Psoas muscle (tissue), 8 donors: ENCODE measurements at places on chromosomes 5 and 9.

- no peaks in the 10 kb centered on the region for H3K36me3 ChIP-seq
- no peak for DNase-seq
- no peak overlapping the region for H3K27ac ChIP-seq
These were observed 1027.3 kb upstream of the CDH9 start for GRCh38 chr5:28065656-28066055.

- H3K36me3 ChIP-seq: no peaks in the 10 kb centered on the region
- H3K4me3 ChIP-seq: no peak overlapping the region
- H3K27ac ChIP-seq: no peak overlapping the region
- no peak for DNase-seq
These were observed 455.3 kb downstream of the DMRT2 start for GRCh38 chr9:1505489-1505888.

DNA sequence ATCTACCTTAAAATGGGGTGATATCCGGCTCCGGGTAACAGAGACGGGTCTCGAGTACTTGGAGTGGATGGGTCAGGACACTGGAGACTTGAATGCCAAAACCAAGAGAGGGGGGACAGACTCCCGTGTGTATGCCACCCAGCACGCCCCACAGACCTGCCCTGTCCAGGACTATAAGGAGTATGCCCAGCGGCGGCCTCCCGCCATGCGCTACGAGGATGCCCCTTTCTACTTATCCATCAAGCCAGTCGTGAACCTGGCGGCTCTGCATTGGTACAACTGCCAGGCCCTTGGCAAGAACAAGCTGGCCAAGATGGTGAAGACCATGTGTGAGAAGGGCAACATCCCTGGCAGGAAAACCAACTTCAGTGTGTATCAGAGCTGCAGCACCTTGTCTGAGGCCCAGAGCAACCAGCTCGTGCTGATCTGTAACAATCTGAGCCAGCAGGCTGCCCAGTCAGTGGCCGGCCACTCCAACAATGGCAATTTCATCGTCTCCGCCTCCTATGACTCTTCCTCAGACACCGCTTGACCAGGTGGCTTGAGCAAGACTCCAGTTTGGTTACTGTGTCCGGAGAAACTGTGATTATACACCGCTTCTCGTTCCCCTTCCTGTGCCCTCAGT lies 99.4 kb downstream of the INIP start:
- no peak overlapping the region for H3K4me3 ChIP-seq
- H3K4me1 ChIP-seq: no peaks in the 10 kb centered on the region
- no peaks in the 10 kb centered on the region for H3K36me3 ChIP-seq

DNA sequence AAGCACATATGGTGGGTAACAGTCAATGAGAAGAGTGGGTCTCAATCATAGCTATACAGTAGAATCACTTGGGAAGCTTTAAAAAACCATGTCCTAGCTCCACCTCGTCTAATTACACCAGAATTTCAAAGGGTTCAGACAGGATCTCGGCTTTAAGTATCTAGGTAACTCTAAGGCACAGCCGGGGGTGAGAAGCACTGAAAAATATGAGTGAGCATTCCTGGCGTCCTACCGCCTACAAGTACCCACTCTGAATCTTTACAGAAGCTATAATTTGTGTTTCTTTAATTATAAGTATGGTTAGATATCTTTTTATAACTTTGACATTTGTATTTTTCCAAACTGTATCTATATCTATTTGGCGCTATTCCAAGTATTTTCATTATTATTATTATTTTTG lies 16.1 kb downstream of the PAIP1 start:
- no peak overlapping the region for H3K27ac ChIP-seq
- H3K27me3 ChIP-seq: no peaks in the 10 kb centered on the region
- no peak for DNase-seq
- peaks cover 95% of the 10 kb centered on the region for H3K36me3 ChIP-seq

DNA sequence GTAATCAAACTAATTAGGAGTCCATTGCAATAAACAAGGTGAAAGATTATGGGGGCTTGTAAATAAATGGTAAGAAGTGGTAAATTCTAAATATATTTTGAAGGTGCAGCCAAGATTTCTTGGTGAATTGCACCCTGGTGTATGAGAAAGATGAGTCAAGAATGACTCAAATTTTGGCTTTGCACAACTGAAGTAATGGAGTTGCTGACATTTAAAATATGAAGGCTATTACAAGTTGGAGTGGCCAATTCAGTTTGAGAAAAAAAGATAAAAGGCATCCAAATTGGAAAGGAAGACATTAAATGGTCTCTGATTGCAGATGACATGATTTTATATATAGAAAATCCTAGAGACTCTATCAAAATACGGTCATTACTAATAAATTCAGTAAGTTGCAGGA lies 2330.6 kb downstream of the MAT2B start:
- no peaks in the 10 kb centered on the region for H3K4me1 ChIP-seq
- H3K27ac ChIP-seq: no peak overlapping the region

GRCh38 chr5:139847790-139848507 lies 52.3 kb downstream of the PSD2 start:
- no peaks in the 10 kb centered on the region for H3K27me3 ChIP-seq
- peaks cover 4% of the 10 kb centered on the region for H3K4me1 ChIP-seq
- no peaks in the 10 kb centered on the region for H3K36me3 ChIP-seq
- peak; percentile 65 for DNase-seq

- no peaks in the 10 kb centered on the region for H3K27me3 ChIP-seq
- no peak overlapping the region for H3K4me3 ChIP-seq
- DNase-seq: no peak
These were observed 615.2 kb downstream of the PTPRD start for GRCh38 chr9:9997585-9997984.

GRCh38 chr9:134538856-134539566 lies 102.6 kb upstream of the COL5A1 start:
- no peak overlapping the region for H3K4me3 ChIP-seq
- peaks cover 41% of the 10 kb centered on the region for H3K27me3 ChIP-seq
- no peaks in the 10 kb centered on the region for H3K36me3 ChIP-seq
- no peaks in the 10 kb centered on the region for H3K4me1 ChIP-seq
- no peak for DNase-seq

- H3K27ac ChIP-seq: no peak overlapping the region
- no peaks in the 10 kb centered on the region for H3K27me3 ChIP-seq
- DNase-seq: peak; percentile 34
- H3K4me3 ChIP-seq: no peak overlapping the region
- H3K36me3 ChIP-seq: no peaks in the 10 kb centered on the region
These were observed 51.8 kb downstream of the DUSP1 start for GRCh38 chr5:172719211-172719610.

- no peaks in the 10 kb centered on the region for H3K4me1 ChIP-seq
- no peaks in the 10 kb centered on the region for H3K36me3 ChIP-seq
- H3K27me3 ChIP-seq: no peaks in the 10 kb centered on the region
- H3K4me3 ChIP-seq: no peak overlapping the region
These were observed 292.9 kb downstream of the CD180 start for GRCh38 chr5:66903709-66904108.

- no peak overlapping the region for H3K27ac ChIP-seq
- no peak for DNase-seq
- no peak overlapping the region for H3K4me3 ChIP-seq
- H3K4me1 ChIP-seq: no peaks in the 10 kb centered on the region
- no peaks in the 10 kb centered on the region for H3K27me3 ChIP-seq
- no peaks in the 10 kb centered on the region for H3K36me3 ChIP-seq
These were observed 24.6 kb downstream of the EDIL3 start for GRCh38 chr5:84360056-84360455.

DNA sequence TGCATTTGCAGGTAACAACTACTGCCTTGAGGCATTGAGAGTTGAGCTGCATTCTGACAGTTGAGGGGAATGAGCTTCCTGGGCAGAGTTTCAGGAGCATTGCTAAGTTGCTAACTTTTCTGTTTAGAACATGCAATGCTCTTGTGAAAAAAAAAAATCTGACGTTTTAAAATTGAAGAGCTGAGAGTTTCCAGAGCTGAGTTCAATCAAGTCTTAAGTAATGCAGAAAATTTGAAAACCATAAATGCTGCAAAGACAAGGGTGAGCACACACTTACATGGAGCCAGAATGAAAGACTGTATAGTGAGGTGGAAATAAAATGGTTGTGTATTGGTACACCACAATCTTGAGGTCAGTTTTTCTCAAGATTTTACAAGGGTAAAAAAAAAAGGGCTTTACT lies 166.0 kb downstream of the GABRB2 start:
- H3K36me3 ChIP-seq: no peaks in the 10 kb centered on the region
- no peaks in the 10 kb centered on the region for H3K27me3 ChIP-seq
- no peaks in the 10 kb centered on the region for H3K4me1 ChIP-seq
- H3K27ac ChIP-seq: no peak overlapping the region

- no peak for DNase-seq
- H3K27me3 ChIP-seq: no peaks in the 10 kb centered on the region
- no peaks in the 10 kb centered on the region for H3K36me3 ChIP-seq
- H3K27ac ChIP-seq: peak overlapping the region; percentile 49
These were observed 79.1 kb downstream of the AOPEP start for GRCh38 chr9:94805585-94805984.

GRCh38 chr5:164652276-164652660 lies 1146.8 kb downstream of the MAT2B start:
- no peaks in the 10 kb centered on the region for H3K27me3 ChIP-seq
- no peak for DNase-seq
- H3K4me3 ChIP-seq: no peak overlapping the region
- H3K36me3 ChIP-seq: no peaks in the 10 kb centered on the region
- H3K27ac ChIP-seq: no peak overlapping the region
- H3K4me1 ChIP-seq: no peaks in the 10 kb centered on the region

DNA sequence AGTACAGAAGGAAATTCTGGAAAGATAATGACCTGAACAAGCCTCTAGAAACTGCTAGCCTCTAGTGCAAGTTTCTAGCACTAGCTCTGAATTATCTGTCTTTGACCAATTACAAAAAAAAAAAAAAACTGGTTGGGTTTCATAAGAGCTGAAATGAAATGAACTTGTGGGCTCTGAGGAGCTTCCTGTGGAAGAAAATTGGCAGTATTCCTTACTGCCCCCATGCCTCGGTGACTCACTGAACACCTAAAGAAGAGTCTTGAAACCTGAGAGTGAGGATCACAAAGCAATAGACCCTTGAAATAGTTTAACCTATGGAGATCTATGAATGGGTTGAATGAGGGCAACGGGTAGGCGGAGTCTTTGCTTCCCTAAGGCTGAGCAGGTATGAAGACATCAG lies 263.6 kb upstream of the RASA1 start:
- no peak overlapping the region for H3K4me3 ChIP-seq
- no peaks in the 10 kb centered on the region for H3K4me1 ChIP-seq
- H3K27ac ChIP-seq: no peak overlapping the region
- H3K27me3 ChIP-seq: no peaks in the 10 kb centered on the region
- no peak for DNase-seq
- H3K36me3 ChIP-seq: no peaks in the 10 kb centered on the region

DNA sequence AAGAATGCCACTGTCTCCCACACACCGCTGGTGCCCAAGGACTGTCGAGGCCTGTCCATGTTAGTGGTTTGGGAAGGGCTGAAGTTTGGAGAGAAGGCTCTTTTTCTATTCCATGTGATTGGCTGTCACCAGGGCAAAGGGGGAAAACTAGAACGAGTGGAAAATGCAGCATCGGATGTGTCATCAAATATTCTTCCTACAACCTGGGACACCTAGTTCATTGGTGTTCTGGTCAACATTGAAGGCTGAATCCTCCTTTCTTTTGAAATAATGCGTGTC lies 53.2 kb downstream of the PIK3R1 start:
- no peak for DNase-seq
- peaks cover 68% of the 10 kb centered on the region for H3K4me1 ChIP-seq
- peak overlapping the region; percentile 24 for H3K27ac ChIP-seq

DNA sequence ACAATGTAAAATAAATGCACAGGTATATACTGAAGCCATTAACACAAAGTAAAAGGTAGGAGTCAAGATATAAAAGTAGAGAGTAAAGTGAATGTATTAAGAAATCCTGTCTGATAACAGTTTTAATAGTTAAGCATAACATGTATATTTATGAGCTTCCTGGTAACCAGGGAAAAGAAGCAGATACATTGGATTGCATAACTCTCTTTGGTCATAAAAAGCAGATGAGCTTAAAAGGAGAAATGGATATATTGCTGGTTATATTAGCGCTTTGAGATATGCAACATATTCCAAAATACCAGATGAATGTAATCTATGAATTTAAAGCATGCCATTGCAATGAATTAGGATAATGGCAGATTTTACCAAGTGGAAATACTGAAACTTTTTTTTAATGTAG lies 6.2 kb upstream of the TNFSF8 start:
- no peak for DNase-seq
- H3K4me3 ChIP-seq: no peak overlapping the region
- H3K27me3 ChIP-seq: no peaks in the 10 kb centered on the region
- no peaks in the 10 kb centered on the region for H3K4me1 ChIP-seq

DNA sequence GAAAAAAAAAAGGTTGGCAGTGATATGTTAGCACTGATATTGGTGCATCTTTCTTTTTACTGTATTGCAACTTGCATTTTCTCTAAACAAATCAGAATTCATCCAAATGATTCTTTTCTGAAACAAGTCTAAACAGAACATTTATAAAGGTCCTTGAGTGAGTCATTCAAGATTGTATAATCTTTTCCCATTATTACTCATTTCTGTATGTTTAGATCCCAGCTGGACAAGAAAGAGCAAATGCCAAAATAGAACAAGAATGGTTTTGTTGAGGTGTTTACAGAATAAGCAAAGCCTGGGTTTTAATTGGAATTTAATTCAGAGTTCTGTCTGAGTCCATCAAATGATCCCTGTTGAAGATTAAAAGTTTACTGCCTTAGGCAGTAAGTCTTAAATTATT lies 112.3 kb downstream of the VCAN start:
- H3K27ac ChIP-seq: no peak overlapping the region
- no peaks in the 10 kb centered on the region for H3K4me1 ChIP-seq
- H3K36me3 ChIP-seq: no peaks in the 10 kb centered on the region
- DNase-seq: no peak

GRCh38 chr5:135075621-135076020 lies 41.6 kb upstream of the PITX1 start:
- H3K27ac ChIP-seq: no peak overlapping the region
- H3K4me3 ChIP-seq: no peak overlapping the region
- H3K36me3 ChIP-seq: no peaks in the 10 kb centered on the region
- peak; percentile 10 for DNase-seq
- no peaks in the 10 kb centered on the region for H3K4me1 ChIP-seq
- no peaks in the 10 kb centered on the region for H3K27me3 ChIP-seq

DNA sequence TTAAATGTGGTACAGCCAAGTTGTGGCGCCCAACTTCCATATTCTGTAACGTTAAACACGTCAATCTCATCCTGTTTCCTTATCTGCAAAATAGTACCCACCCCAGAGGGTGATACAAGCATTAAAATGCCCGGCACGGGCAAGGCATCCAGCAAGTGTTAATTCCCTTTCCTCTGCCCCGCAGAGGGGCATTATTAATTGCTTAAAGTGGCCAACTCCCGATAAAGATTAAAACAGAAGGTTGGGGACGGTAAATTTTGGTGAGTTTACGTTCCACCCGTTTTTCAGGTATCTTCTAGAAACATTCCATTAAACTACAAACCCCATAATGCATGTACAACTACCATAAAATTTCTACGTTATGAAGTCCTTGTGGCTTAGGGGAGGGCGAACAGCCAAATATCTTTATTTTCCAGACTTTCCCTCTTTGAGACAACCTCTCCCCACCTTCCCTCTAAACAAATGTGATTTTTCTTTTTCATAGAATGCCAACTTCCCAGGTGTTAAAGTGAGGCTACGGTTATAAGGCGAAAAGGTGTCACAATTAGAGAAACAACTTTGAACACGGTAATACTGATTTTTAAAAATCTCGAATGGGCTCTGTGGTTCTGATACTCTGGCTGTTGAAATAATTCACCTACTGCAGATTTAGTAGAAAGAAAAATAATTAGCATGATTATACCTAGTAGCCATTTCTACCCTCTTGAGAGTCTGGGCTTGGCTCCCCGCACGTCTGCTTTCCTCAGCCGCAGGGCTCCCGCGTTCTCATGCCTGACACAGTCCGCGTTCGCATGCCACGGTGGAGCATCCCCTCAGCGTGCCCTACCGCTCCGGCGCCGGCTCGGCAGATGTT lies 1.2 kb upstream of the GPBP1 start:
- no peak for DNase-seq
- H3K4me3 ChIP-seq: peak overlapping the region; percentile 98
- no peaks in the 10 kb centered on the region for H3K36me3 ChIP-seq
